Kidney epithelial cell (primary cell): ENCODE measurements at places on chromosomes 4 and X. TPM values are rescaled to one million over a fixed set of nuclear protein-coding genes. Genes with fewer than 3 reads are reported as not detected.

GRCh38 chrX:55636109-55636508, 12.9 kb downstream of the FOXR2 start:
- no peak for DNase-seq

- DNase-seq: no peak
These were observed 35.3 kb upstream of the DCX start for GRCh38 chrX:111447298-111447697.

DNA sequence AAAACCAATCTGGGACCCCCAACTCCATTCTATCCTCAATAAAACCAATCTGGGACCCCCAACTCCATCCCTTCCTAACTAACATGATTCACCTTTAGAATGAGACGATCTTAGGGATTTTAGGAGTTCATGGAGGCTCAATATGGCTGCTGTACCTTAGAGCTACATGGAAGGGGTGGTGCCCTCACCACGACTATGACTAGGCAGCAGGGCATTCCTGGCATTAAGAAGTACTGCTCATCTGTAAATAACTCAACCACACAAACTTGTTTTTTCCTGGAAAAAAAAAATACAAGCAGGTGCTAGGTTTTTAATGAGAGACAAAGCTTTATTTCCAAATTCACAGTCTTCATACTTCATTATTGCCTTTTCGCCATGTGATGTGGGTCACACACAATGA, 346.5 kb upstream of the FAT1 start:
- no peak for DNase-seq

- no peak for DNase-seq
These were observed 9.9 kb downstream of the L1CAM start for GRCh38 chrX:153876112-153876491.

DNA sequence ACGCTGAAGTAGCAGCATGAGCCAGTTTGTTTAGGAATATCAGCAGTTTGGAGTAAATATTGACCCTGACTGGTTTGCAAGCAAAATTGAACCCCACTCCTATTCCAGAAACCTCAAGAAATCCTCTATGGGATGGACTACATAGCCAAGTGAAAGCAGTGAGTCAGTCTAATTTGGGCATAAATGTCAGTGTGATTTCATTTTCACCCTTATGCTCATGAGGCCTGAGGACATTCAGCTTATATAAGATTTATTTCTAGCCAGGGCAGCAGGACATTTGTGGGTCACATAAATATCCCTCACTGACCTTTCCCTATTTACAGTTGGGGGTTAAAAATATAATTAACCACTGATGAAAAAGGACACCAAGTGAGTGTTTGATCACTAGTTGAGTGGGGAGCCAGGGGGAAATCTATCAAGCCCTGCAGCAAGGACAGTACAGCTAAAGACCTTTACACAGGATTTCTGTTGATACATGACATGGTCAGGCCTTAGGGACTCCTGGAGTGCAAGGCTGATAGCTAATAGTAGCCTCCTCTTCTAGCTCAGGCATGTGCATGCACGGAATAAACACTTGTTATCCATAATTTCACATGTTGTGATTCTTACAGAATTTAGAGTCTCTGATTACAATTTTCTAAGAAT, 996.9 kb upstream of the GRIA3 start:
- DNase-seq: no peak

DNA sequence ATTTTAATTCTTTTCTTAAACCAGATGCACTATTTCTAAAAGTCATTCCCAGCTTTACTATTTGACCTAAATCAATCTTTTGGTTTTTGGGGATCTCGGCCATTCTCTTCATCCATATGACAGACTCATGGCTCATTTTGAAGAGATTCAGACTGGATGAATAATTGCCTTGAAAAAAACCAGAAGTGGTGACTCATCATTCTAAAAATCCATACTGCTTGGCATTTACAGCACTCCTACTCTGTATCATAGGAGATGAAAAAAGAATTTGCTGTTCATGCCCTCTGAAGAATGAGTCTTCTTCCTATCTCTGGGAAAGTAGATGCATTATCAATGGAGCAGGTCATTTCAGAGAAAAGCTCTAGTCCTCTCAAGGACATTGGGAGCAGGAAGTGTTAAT, 220.5 kb upstream of the RPS6KA3 start:
- no peak for DNase-seq

GRCh38 chr4:20158195-20158594, 93.5 kb upstream of the SLIT2 start:
- DNase-seq: no peak

DNA sequence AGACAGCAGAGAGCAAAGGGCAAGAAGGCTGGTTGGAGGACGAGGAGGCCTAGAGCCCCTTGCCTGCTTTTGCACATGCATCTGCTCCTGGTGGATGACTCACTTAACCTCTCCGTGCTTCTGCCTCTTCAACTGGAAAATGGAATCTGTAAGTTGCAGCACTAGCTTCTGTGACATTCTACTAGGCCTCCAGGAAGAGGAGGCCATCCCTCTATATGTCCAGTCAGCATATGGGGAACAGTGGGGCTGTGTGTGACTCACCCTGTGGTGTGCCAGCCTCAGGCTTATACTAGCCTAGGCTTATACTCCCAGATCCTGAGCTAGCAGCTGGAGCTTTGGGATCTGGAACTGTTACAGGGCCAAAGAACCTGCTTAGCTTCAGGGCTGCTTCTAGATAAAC, 36.0 kb downstream of the RTL9 start:
- no peak for DNase-seq

- DNase-seq: no peak
These were observed 3.4 kb downstream of the YTHDC1 start for GRCh38 chr4:68346461-68346860.

GRCh38 chr4:180557348-180557747, 1685.9 kb upstream of the TENM3 start:
- DNase-seq: no peak

- no peak for DNase-seq
These were observed 44.9 kb downstream of the GPM6A start for GRCh38 chr4:175767150-175767549.

- DNase-seq: no peak
These were observed 36.8 kb upstream of the BANK1 start for GRCh38 chr4:101753721-101754120.

GRCh38 chrX:28802625-28803024, 215.4 kb downstream of the IL1RAPL1 start:
- DNase-seq: no peak

DNA sequence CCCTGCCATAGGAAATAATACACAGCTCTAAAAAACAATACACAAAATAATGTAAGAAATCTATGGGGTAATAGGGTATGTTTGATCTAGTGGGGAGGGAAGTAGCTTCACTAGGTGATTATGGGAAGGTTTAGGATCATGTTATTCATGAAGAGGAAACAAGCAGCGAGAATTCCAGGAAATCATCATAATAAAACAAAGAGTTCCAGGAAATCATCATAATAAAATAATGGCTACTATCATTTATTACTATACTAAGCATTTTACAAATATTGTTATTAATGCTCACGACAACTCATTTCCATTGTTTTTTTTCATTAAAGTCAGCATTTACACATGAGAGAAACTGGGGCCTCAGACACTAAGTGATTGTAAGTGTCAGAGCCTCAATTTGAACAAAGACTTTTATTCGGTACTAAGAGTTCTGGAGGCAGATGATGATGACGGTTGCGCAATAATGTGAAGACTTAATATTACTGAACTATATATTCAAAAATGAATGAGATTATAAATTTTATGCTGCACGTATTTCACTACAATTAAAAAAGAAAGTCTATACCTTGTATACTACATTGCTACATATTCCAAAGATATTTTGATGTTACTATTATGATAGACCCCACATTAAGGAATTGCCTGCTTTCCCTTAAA, 12.2 kb upstream of the CXCL8 start:
- DNase-seq: no peak

GRCh38 chrX:28901637-28902036, 314.4 kb downstream of the IL1RAPL1 start:
- no peak for DNase-seq

- DNase-seq: no peak
These were observed 195.1 kb downstream of the MAGEB5 start for GRCh38 chrX:26411045-26411444.

DNA sequence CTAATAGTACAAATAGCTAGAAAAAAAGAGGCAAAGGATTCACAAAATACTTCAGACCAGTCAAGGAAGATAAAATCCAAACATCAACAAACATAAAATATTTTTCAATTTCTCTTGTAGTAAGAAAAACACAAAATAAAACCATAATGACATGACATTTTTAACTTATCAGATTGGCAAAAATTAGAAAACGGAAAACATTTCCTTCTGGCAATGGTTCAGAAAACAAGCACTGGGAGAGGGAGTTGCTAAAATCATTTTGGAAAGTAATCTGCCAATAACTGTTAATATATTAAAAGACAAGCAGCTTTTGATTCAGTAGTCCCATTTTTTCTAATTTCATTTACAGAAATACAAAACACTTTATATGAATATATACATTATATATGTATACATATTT, 26.1 kb downstream of the TKTL2 start:
- DNase-seq: no peak

CXCL13 gene
- total RNA-seq: not detected in 2 replicates

SPANXD gene
- not detected in 2 replicates for total RNA-seq

UGT2B15 gene
- not detected in 2 replicates for total RNA-seq

IRAK1 gene
- total RNA-seq: 193 and 225 TPM in 2 replicates

ZNF280C gene
- 4.6 and 5.3 TPM in 2 replicates for total RNA-seq

TNIP3 gene
- 0.21 and 1.1 TPM in 2 replicates for total RNA-seq

PPP4R3C gene
- not detected in 2 replicates for total RNA-seq

REPS2 gene
- 1.3 and 1.8 TPM in 2 replicates for total RNA-seq
